Caki2 (cell line): ENCODE measurements at places on chromosomes 2 and 18. TPM values are rescaled to one million over a fixed set of nuclear protein-coding genes. Genes with fewer than 3 reads are reported as not detected.
A peak's percentile ranks its signal among the peaks of the same experiment; 100 is the strongest.

DNA sequence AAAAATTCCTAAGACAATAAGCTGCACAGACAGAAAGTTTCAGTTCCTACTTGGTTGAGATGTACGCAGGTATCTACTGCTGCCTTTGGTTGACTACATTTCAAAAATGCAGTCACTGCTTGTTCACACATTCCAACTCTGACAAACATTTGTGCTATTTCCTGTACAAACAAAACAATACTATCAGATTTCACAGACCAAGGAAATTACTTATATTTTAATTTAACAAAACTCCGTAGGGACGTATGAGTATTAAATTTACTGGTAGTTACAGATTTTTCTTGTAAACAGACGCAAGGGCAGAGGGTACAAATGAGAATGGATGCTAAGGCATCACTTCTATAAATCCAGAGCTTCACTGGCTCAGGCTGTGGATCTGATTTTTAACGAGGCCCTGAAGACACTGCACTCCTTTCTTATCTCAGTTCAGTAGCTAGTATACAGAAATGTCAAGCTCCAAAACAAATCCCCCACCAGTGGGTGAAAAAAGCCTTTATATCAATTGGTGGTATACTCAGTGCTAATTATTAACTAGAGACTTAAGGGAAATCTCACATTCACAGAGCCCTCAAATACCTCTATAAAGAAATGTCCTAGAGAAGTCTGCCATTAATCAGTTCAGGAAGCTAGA is 31.7 kb upstream of the TTC32 start:
- peak; percentile 72 for DNase-seq

- no peak for DNase-seq
Observed at GRCh38 chr2:6337472-6337820, 528.3 kb downstream of the CMPK2 start.

- DNase-seq = no peak
Observed at GRCh38 chr2:79789811-79790210, 277.0 kb downstream of the CTNNA2 start.

DNA sequence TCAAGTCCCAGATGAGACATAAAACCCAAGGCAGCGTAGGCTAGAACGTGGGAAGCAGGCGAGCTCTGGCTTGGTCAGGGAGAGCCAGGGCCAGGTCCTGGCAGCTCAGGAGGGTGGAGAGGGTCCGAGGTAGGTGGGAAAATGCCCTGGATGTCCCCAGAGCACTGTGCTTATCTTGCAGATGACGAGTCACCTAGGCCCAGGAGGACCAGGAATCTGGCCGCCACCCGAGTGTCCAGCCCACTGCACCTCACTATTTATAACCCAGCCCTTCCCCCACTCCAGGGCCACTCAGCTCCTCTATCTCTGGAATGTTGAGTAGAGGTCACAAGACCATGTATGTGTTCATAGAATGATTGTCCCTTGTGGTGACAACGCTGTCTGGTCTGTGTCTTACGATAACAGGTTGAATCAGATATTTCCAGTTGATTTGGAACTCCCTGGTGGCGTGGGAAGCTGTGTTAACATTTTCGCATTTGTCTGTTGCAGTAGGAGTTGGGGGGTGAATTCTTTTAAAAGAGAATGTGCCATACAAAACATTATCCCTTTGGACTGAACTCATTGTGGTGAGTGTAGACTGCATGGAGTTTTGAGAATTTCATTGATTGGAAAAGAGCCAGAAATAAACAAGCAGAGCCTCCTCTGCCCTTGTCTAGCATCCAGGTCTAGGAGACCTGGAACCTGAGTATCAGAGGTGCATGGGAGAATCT is 47.5 kb downstream of the EMILIN2 start:
- DNase-seq = peak; percentile 63

The B4GALT6 gene
- total RNA-seq = 0.78 and 1.0 TPM in 2 replicates

DNA sequence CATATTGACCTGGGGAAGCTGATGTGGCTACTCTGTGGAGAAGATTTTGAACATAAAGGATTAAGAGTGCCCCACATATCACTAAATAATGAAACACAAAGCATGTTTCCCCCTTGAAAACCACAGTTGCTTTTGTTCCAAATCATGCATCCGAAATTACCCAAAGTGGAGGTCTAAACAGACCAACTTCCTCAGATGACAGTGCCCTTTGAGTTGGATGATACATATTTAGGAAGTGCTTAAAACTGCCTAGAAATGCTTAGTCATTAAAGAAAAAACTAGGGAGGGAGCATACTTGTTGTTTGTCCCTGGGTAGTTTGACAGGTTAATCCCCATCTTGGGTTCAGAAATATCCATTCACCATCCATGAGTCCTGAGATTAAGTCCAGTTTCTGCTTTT is 1070.3 kb downstream of the SUCLG1 start:
- no peak for DNase-seq

DNA sequence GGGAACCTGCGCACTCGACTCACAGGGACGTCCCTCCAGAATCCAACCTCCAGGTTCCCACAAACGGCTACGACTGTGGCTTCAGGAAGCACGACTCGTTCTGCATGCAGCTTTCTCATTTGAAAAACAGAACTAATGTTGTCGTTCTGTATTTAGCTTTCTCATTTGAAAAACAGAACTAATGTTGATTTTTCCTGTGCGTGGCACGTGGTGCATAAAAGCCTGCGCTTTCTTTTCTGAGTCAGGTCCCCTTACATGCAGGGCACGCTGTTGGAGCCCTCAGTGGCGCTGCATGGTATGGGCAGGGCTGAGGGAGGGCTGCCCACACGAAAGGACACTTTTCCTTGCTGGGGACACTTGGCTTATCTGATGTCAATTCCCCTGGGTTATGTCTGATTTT is 124.3 kb downstream of the TMEM18 start:
- no peak for DNase-seq

DNA sequence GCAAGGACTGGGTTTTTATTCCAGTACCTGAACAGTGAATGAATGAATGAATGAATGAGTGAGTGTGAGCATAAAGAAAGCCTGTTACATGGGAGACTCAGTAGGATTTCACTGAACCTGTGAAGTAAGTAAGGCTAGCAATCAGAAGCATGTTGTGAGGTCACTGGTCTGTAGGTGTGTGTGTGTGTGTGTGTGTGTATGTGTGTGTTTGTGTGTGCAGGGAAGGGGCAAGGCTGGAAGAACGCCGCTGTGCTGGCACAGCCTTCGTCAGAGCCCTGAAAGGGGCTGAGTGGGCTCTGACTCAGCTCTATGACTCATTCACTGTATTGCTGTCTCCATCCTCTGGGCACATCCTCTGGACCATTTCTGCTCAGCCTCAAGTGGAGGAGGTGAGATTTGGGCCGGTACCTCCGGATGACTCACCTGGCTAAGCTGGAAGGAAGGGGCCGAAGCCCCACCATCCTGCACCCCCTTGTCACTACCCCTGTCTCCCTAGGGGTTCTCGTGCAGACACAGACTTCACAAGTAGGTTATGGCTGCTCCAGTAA is 51.4 kb upstream of the MRPL33 start:
- DNase-seq = peak; percentile 94
